Activated CD4-positive, alpha-beta T cell treated with anti-CD3 and anti-CD28 coated beads for 36 hours (primary cell): ENCODE measurements at places on chromosomes 2 and 18. TPM values are rescaled to one million over a fixed set of nuclear protein-coding genes. Genes with fewer than 3 reads are reported as not detected.

RAX gene
- total RNA-seq, result not detected

GRCh38 chr2:230097424-230097823, 28.7 kb upstream of the SLC16A14 start:
- no peak for DNase-seq

- DNase-seq, result no peak
Observed at GRCh38 chr18:33802955-33803354, 224.9 kb downstream of the ASXL3 start.

DNA sequence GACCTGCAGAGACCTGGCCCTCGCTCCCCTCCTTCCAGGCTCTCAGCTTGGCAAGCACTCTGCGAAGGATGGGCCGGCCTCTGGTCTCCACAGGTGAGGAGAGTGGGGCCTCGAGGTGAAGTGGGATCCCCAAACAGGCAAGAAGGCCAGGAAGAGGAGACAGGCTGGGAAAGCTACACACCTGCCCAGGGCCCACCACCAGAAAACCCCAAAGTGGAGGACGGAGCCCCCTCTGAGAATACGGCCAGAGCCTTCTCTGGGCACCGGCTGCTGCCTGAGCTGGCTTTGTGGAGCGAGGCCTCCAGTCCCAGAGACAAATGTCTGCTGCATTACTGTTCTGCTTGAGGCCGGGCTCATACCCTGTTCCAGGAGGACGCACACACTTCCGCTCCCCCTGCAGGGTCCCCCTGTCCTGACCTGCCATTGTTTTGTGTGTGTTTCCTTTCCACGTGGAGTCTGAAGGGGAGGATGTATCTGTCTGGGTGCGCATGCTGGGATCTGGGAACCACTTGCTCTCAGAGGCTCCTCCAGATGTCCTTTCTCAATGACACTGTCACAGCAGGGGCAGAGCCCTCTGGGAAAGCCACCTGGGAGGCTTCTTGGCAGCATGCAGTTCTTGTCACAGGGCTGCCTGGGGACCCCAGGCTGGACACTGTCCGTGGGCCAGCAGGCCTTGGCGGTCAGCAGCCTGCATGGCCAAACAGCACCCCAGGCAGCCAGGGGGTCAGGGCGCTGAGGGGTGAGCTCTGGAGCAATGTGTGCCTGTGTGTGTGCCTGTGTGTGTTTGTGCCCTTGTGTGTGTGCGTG, 20.8 kb downstream of the KCNF1 start:
- DNase-seq, result no peak

GRCh38 chr2:67400560-67401485, 3.7 kb downstream of the ETAA1 start:
- no peak for DNase-seq

- DNase-seq, result no peak
Observed at GRCh38 chr2:20175931-20176330, 49.0 kb downstream of the SDC1 start.

DNA sequence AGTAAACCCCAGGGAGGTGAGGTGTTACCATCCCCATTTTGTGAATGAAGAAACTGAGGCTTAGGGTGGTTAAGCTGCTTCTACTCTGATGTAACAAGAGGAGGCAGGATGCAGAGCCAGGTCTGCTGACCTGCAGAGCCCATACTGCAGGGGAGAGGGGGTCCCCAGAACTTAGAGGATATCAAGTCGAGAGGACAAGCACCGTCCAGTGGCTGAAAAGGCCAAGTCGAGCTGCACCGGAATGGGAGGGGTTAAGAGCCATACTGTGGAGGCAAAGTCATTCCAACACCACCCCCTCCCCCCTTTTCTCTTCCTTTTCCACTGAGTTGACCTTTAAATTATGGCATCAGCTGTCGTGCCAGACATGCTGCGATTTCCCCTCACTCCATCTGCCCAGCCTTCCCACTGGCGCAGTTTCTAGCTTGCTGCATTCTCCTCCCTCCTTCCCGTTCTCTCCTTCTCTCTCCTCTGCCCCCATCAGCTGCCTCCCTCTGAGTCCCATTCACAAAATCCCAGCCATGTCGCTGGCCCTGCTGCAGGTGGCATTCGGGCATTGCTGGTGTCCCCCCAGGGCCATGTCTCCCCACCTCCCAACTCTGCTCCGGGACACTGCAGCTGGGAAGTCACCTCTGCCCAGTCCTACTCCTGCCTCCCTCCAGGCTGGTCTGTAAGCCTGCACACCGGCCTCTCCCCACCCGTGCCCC, 346.9 kb downstream of the DYSF start:
- no peak for DNase-seq

GRCh38 chr2:182208421-182208820, 218.4 kb downstream of the PDE1A start:
- no peak for DNase-seq

GRCh38 chr2:133824869-133825268, 256.6 kb upstream of the NCKAP5 start:
- no peak for DNase-seq

GRCh38 chr2:187167491-187167890, 280.6 kb downstream of the CALCRL start:
- DNase-seq, result no peak

DNA sequence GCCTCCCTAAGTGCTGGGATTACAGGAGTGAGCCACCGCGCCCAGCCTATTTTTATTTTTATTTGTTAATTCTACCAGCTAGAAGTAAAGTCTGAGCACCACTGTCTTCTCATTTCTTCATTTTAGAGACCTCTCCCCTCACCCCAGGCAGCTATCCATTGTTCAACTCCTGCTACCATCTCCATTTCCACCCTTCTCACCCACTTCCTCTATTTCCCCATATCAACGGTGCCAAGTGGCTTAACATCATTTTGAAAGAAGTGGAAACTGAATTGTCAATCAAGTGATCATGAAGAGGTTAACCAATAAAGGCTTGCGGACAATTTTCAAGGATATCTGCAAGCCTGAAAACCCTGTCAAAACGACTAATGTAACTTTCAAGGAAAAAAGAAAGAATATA, 323.1 kb downstream of the NBAS start:
- no peak for DNase-seq
